ENCODE measurements at places on chromosomes 2 and 18. TPM values are rescaled to one million over a fixed set of nuclear protein-coding genes. Genes with fewer than 3 reads are reported as not detected.

GRCh38 chr2:120854766-120855530, 119.3 kb downstream of the GLI2 start:
- no peak for DNase-seq

GRCh38 chr18:13376841-13377351, 158.3 kb downstream of the LDLRAD4 start:
- DNase-seq = no peak

- DNase-seq = no peak
Observed at GRCh38 chr2:148282201-148282600, 261.3 kb downstream of the MBD5 start.

GRCh38 chr2:177001334-177001733, 211.3 kb upstream of the HNRNPA3 start:
- DNase-seq = no peak

DNA sequence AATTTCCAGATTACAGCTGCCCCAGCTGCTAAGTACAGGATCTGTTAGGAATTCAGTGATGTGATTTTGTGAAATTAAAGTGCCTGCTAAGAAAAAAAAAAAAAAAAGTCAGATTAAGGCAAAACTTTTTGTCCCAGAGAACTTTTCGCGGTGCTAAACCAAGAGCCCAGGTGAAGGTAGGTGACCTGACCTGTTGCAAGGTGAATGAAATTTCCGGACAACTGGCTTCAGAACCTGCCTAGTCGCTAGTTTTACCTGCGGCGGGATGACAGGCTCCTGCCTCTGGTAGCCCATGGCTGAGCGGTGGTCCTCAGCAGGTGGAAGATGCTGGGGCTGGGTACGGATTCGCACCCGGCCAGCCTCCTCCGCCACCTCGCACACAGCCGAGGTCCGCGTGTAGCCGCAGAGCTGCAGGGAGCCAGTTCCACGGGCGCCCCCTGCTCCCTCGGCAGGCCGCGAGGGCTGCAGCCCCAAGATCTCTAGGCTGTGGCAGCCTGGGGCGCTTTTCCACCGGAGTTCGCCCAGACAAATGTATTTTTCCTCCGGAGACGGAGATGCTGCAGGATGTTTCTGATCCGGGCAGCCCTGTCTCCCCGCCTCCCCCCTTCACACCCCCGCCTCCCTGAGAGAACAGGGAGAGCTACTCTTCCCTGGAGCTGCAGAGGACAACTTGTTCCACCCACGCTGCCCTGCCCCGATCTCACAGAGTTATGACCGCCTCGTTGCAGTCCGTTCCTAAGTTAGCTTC, at the start of gene SLC38A11:
SLC38A11 (minus strand) TSS at position 572 of the 748 bp plus-strand sequence; CDS start at position 294, 278 bp downstream.
- peak; percentile 68 for DNase-seq

- DNase-seq = no peak
Observed at GRCh38 chr2:37614061-37614738, 57.2 kb downstream of the CDC42EP3 start.

- DNase-seq = no peak
Observed at GRCh38 chr2:130339885-130340745, 2.6 kb upstream of the IMP4 start.

- no peak for DNase-seq
Observed at GRCh38 chr2:45894211-45894610, 242.7 kb downstream of the PRKCE start.

DNA sequence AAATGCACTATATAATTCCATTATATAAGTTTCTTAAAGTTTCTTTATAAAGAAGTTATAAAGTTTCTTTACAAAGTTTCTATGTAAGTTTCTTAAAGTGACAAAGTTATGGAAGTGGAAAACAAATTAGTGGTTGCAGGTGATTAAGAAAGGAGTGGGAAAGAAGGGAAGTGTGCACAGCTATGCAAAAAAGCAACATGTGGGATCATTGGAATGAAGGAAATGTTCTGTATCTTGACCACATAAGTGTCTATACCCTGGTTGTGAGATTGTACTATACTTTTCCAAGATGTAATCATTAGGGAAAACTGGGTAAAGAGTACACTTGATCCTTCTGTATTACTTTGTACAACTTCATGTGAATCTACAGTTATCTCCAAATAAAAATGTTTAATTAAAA, 1541.1 kb downstream of the LRP1B start:
- DNase-seq = no peak

DNA sequence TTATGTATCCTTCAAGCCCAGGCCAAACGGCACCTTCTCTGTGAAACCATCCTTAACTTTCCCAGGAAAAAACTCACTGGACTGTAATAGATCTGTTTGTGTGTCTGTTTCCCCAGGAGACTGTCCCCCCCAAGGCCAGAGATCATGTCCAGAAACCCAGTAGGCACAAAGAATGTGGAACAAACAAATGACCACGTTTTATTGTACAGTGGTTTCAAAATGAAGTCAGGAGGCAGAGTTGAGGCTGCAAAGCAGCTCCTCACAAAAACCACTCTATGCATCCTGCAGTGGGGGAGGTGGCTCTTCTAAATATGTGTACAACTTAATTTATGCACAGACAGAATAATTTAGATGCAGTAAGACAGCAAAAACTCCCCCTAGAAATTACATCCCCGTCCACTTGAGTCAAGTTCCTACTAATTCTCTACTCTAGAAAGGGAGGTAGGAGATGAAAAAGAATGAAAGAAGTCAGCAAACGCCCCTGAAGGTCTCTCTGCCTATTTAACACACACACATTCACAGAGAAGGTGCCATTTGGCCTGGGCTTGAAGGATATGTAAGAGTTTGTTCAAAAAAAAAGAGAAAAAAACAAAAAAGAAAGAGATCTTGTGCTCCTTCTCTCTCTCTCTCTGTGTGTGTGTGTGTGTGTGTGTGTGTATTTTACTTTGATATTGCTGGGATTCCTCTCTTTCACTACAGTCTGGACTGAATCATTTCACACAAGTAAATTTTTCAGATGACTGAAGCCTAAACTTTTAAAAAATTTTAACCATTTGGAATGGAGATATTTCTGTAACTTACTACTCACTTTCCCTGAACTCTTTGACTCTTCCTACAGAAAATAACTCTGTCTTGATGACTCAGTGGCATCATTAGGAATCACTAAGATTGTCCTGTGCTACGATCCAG, 19.5 kb downstream of the BCL2 start:
- no peak for DNase-seq

- no peak for DNase-seq
Observed at GRCh38 chr2:64952096-64952495, 37.1 kb upstream of the SLC1A4 start.

DNA sequence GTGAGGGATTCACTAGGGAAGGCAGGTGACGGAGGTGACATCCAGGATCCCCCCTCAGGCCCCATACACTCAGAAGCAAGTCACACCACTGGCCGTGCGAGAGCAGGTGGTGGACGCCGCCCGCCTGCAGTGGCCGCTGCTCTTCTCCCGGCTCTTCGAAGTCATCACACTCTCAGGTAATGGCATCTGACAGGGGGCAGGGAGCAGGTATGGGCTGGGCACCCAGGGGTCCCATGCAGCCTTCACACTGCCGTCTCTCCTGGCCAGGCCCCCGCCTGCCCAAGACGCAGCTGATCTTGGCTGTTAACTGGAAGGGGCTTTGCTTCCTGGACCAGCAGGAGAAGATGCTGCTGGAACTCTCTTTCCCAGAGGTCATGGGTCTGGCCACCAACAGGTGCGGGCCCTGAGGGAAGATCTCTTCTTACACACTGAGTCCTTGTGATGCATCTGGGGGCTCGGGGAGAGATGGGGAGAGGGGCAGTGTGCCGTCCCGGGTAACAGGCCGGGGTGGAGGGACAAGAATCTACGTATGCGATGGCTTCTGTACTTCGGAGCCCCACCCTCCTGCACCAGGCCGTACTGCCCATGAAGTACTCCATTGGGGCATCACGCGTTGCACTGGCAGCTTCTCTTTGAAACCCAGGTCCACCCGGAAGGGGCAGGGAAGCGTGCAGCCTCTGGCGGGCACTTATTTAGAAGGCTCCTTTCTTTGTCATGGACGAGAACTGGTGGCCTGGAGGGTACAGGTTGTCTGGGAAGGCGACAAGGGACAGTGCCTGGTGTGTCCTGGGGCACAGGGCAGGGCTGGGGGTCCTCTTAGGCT, 18.8 kb upstream of the GPR17 start:
- DNase-seq = peak; percentile 57

DNA sequence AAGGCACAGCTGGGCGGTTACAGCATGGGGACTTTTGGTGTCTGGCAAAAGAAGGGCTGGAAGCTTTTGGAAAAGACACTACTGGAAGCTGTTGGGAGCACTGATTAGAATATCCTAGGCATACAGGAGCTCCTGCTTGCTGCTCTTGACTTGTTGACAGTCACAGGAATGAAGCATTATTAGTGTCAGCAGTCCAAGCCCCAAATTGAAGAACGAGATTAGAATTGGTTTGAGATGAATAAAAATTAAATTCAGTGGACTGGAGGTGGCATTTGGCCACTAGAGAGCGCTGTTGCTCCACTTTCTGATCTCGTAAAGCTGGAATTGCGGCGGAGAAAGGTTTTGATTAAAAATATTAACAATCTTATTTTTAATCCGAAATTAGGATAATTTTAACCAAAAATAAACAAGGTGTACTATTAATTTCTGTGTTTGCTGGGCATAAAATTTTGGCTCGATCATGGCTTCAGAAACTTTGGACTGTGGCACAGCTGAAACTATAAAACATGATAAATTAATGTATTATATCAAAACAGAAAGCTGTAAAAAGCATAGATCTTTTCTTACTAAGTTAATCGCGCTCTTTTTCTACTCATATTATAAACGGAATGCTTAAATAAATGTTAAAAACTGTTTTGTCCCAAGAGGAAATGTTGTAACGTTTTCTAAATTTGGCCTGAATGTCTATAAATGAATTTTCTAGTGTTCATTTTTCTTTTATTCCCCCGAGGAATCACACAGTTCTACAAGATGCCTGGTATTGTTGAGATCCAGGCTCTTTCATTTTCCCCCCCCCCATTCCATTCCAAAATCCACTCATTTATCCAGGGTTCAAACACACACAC, 2.4 kb upstream of the HOXD8 start:
- no peak for DNase-seq

DNA sequence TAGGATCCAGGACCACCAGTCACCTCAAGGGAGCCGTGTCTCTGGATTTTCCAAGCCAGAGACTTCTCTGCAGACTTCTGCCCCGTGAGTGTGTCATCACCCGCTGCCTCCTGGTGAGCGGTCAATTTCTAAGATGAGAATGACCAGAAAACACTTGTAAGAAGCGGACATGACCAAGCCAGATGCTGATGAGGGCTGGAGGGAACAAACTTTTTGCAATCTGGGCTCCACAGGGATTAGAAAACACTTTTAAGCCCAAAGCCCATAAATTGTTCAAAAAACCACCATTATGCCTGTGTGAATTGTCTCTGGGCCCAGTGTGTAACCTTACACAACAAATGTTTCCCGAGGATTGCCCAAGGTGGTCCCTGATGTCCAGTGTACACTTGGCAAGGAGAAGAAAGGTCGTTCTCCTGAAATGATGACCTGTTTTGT, 5.3 kb upstream of the NPPC start:
- peak; percentile 81 for DNase-seq

GRCh38 chr2:58852243-58852642, 611.1 kb upstream of the FANCL start:
- no peak for DNase-seq

DNA sequence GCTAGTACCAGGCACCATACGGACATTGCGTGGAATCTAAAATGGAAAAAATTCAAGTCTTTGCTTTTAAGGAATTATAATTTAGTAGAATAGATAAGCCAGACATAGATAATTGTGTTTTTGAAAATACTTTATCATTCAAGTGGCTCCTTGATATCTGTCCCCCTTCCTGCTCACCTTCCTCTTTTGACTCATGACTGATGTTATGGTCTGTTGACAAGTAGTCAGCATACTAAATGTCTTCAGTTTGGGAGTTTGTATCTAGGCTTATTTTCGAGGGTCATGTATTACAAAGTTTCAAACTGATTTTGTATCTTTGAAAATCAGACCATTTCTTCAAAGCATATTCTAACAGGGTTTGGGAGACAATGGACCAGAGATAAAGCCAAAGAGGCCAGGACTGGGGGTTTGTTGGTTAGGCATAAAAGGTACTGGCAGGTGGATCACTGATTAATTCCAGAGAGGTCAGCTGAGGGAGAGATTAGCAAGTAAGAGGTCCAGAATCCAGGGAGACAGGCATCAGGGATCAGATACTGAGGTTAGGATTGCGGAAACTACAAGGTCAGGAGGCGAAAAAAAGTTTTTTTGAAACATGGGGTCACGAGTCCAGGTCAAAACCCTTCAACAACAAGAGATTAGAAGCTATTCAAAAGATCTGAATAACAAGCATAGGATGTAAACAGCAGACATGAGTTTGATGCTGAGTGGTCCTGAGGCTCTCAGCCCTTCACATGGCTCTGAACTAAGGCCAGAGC, 31.5 kb upstream of the KLHL14 start:
- no peak for DNase-seq

DNA sequence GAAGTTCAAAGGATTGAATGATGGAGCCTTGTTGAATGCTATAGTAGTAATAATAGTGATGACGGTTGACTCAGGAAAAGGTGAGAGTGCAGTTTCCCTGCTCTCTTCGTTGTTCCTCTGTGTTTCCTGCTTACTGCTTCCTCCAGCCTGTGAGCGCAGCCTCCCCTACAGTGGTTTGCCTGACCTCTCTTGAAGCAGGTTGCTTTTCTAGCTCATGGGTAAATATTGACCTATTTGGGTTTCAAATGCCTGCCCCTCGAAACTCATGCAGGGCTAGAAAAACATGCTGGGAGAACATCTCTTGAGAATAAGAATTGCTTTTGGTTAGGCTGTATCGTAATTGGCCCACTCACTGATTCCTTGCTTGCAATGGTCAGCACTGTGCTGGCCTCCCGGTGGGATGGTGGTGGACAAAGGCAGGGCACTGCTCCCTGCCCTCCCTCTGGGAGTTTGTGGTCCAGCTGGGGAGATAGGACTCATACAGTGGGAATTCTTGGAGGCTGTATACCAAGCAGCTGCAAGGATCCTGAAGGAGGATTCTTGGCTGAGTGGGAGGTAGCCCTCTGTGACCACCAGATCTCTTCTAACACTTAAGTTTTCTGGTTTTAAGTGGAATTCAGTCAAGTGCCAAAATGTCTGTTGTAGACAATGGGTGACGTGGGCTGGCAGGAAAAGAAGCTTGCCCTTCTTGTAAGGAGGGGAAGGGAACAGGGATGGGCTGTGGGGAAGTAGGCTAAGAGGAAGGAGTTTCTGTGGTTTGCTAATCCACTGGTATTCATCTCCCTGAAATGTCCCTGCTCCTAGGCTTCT, 5.4 kb upstream of the RNF181 start:
- DNase-seq = no peak

- no peak for DNase-seq
Observed at GRCh38 chr2:232979871-232980461, 33.1 kb downstream of the NGEF start.

GRCh38 chr2:233354971-233355574, 779 bp downstream of the DGKD start:
- no peak for DNase-seq

GRCh38 chr2:210503001-210503623, 26.6 kb upstream of the LANCL1 start:
- DNase-seq = no peak

KIF5C gene
- total RNA-seq = 0.87 TPM

NYAP2 gene
- total RNA-seq = not detected

DSG1 gene
- 0.68 TPM for total RNA-seq

NAT8 gene
- not detected for total RNA-seq

MERTK gene
- 6.6 TPM for total RNA-seq

MLPH gene
- total RNA-seq = 79.0 TPM

LIMS4 gene
- total RNA-seq = 3.7 TPM

MARCO gene
- total RNA-seq = 19.7 TPM

Measured in Right ventricle myocardium inferior (tissue), 1 donor.